Retinal pigment epithelial cell (primary cell): ENCODE measurements at places on chromosomes 5 and 9.

DNA sequence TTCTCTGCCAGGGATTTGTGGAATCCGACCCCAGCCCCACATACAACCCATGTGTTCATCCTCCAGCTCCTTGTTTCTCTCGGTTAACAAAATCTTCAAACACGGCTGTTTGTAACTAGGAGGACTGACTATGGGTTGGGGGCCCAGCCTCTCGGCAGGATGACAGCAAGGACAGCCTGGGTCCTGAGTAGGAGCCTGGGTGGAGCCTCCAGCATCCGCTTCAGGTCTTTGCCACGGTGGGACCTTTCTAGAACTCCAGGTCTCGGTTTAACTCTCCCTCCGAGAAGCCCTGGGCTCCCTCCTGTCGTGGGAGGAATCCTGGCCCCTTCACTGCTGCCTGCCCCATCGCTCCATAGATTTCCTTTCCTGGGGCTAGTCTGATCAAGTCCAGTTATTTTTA, 248.5 kb downstream of the PBX3 start:
- no peak for DNase-seq

- DNase-seq, result no peak
Measured at GRCh38 chr5:150168864-150169263, 2.3 kb downstream of the CDX1 start.

- no peak for DNase-seq
Measured at GRCh38 chr5:119578937-119579336, 50.4 kb upstream of the FAM170A start.

DNA sequence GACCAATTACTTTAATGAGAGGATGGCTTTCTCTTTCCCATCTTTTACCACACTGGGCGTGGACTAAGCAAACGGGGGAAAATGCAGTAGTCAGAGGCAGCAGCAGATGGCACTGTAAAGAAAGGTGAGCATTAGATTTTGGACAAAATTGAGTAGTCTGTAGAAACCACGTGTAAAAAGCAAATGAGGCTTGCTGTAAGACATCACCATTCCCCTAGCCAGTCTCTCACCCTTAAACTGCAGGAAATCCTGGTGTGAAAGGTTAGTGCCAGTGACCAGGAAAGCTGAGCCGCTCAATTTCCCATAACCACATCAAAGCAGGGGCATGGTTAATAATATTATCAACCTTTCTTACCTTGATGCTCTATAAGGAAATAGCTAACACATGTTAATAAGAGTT, 31.8 kb downstream of the SPATA31C2 start:
- no peak for DNase-seq

GRCh38 chr5:56520986-56521730, 288.0 kb upstream of the ANKRD55 start:
- DNase-seq, result no peak

DNA sequence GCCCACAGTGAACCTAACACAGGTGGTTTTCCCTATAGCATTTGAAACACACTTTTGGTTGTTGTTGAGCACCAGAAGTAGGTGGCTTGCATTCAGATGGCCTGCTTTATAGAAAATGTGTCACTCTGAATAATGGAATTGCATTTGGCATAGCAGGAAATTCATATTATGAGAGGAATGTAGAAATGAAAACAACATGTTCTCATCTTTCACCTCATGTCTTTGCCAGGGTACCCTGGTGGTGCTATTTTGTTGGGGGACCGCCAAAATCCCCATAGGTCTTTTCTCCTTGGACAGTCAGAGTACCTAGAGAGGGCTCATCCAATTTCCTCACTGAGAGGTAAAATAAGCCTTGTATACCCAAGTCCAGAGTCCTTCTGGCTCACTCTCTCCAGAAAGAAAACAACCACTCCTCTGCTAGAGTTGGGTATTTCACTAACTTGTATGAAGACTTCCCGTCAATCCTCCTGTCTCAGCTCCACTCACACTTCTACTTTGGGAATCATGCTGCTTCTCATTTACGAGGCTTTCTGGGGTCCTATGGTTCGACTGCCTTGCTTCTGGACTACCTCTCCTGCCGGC, 67.4 kb downstream of the MRPS27 start:
- DNase-seq, result no peak

DNA sequence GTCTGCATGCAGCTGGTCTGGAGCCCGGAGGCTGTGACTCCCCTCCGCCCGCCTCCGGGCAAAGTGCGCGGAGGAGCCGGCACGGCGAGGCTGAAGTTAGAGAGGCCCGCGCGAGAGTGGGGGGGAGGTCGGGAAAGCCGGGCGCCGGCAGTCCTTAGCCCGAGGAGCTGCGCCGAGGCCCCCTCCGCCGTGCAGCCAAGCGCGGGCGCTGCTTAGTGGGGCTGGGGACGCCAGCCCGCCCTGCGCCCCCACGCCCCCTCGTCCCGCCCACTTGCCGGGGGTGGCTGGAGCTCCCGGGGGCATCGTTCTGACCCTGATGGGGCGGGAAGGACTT, 403 bp downstream of the NINJ1 start:
- DNase-seq, result peak; percentile 48

DNA sequence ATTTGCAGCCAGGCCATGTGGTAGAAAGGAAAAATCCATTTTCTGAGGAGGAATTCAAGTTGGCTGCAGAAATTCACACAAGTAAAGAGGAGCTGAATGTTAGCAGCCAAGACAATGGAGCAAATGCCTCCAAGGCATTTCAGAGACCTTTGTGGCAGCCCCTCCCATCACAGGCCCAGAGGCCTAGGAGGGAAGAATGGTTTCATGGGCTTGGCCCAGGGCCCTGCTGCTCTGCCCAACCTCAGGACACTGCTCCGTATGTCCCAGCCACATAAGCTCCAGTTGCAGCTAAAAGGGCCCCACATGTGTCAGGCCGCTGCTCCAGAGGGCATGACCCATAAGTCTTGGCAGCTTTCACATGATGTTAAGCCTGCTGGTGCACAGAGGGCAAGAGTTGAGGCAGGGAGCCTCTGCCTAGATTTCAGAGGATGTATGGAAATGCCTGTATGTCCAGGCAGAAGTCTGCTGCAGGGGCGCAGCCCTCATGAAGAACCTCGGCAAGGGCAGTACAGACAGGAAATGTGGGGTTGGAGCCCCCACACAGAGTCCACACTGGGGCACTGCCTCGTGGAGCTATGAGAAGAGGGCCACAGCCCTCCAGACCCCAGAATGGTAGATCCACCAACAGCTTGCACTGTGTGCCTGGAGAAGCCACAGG, 144.2 kb upstream of the EPB41L4A start:
- DNase-seq, result no peak
